Prostate gland (tissue), 2 donors: ENCODE measurements at places on chromosomes 3 and 15. TPM values are rescaled to one million over a fixed set of nuclear protein-coding genes. Genes with fewer than 3 reads are reported as not detected.

The LOXL1 gene
- total RNA-seq: 22.5 TPM

The NPAP1 gene
- 1.6 TPM for total RNA-seq

The HACL1 gene
- 27.9 TPM for total RNA-seq

The CCR2 gene
- total RNA-seq: 6.5 TPM

The UACA gene
- total RNA-seq: 35.2 TPM

The SETMAR gene
- total RNA-seq: 42.8 TPM

The MYL3 gene
- total RNA-seq: not detected

The STAB1 gene
- total RNA-seq: 21.8 TPM

DNA sequence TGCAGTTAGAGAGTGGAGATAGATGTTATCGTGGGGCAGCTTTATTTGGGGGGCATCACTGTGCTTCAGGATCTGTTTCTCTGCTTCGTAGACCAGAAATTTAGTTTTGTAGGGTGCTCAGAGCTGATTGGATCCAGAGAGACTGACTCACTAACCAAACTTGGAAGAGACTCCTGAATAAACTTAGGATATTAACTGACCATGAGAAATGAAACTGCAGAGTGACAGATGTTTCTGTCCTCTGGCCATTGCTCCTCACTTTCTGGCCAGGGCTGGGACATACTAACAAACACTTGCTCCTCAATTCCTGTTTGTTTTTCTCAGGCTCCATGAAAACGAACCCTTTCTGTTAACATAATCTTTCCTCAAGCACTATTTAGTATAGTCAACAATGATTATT is 4.3 kb downstream of the ZNF592 start:
- no peak for DNase-seq

GRCh38 chr3:20890111-20890519 is 704.1 kb upstream of the SGO1 start:
- no peak for DNase-seq

- DNase-seq: no peak
Observed at GRCh38 chr15:55118344-55118870, 78.3 kb downstream of the RSL24D1 start.

DNA sequence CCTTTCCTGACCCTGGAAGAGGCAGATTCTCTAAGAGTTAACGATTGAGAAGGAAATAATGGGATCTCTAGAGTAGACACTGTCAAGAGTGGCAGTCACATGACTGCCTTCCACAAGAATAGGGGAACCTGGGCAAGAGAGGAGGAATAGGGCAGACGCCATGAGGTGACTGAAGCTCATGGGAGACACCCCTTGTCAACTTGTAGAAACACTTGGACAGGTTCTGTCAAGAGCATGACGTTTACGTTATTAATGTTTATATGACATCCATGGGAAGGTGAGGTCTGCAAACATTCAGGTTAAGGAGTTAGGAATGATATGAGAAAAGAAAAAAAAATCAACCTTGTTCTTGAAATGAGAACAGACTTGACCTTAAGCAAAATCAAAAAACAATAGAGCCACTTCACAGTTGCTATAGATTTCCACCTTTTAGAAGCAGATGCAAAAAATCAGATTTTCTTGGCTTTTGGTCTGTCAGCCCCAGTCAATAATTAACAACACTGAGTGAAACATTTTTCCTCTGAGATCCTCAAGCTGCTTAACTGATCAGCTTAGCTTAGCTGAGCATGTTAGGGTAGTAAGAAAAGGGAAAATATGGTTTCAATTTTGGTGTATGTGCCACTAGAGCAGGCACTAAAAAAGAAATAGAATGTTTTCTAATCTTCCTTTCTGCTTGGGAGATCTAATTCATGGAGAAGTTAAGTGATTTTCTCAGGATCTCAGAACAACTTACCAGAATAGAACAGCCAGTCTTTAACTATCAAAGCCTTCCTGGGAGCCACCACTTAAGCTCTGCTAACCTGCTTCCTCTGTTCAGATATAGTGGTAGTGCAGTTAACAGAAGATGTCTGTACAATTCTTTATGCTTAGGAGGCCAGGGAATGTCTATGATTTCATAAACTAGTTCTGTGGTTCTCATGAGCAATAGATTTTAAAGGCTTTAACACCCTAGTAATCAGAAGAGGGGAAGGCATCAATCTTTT is 116.9 kb downstream of the B3GALNT1 start:
- no peak for DNase-seq

DNA sequence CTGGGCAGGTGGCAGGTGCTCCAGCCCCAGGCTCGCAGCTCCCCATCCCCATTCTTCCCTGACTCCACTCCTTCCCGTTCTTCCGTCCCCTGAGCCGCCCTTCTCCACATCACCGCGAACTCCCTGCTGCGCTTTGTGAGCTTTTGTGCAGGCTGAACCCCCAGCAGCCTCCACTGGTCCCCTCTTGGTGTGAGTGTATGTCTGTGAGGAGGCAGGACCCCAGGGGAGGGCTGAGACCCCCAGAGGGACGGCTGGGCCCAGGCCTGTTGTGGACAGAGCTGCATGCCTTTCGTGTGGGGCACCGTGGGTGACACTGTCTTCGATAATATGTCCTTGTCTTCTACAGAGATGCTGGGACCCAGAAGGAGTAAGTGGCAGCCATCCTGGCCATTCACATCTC is 7.3 kb upstream of the ITIH3 start:
- no peak for DNase-seq

DNA sequence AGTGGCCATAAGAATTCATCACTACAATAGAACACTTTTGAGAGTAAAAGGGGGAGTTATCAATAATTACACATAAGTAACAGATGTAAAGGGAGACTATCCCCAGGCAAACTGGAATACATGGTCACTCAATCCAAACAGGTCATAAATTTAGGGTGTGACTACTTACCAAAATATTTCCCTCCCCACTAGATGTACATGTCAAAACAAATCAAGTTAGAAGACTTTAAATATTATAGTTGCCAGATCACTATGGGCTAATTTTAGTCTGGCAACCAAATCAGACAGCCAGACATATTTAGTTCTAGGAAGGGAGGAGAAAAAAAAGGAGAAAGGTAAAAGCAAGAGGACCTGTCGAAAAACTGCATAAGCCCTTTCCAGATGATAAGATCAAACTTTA is 23.1 kb downstream of the SLC24A5 start:
- no peak for DNase-seq

GRCh38 chr3:172675441-172676193 is 35.2 kb downstream of the NCEH1 start:
- no peak for DNase-seq

- DNase-seq: no peak
Observed at GRCh38 chr3:108479224-108479623, 31.2 kb downstream of the MYH15 start.

GRCh38 chr3:170275832-170276231 is 53.6 kb downstream of the PRKCI start:
- no peak for DNase-seq

GRCh38 chr15:99546441-99547100 is 19.2 kb upstream of the MEF2A start:
- no peak for DNase-seq

DNA sequence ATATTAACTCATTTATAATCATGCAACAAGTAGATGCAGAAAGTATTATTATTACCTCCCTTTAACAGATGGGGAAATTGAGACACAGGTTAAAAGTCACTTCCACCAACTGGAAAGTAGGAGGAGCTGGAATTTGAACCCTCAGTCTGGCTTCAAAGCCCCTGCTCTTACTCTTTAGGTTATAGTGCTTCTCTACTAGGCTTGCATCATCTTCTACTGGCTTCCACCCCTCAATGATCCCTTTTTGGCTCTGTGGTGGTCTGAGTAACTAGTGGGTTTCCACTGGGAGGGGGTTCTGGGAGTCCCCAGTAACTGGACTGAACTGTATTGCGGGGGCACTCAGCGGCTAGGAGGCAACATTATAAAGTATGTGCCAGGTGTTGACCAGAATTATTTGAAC is 91.0 kb downstream of the CTNNB1 start:
- no peak for DNase-seq

DNA sequence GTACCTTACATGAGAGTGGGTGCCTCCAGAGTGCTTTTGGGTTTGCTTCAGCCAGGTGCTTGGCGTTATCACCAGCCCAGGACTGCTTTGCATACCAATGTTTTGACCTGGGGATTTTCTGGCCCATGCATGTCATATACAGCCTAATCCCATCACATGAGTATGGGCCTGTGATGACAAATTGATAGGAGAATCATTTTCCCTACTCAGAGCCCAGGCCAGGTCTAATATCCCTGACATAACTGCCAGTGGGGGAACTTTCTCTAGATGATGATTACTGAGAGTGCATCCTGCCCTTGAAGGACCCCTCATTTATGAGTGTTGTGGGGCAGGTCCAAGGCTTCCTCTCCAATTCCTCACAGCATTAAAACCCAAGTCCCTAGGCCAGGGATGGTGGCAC is 197.5 kb upstream of the LYSMD4 start:
- DNase-seq: no peak

DNA sequence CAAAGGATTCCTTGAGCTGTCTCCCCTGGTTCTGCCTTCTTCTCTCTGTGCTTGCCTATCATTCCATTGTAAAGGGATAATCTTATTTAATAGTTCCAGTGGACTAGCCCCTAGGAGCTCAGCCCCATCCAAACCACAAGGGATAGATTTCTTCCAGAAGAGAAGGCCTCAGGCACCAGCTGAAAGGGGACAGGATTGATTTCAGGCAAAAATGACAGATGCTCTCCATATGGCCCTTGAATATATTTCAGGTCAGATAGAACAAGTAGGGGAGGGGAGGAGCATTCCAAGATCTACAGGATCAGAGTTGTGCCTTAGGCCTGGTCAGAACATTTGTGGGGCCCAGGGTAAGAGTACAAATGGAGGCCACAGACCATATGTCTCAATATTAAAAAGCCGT is 85.3 kb downstream of the RPLP1 start:
- no peak for DNase-seq

GRCh38 chr3:146280864-146281263 is 30.0 kb upstream of the PLSCR4 start:
- DNase-seq: no peak

- no peak for DNase-seq
Observed at GRCh38 chr3:181230258-181230657, 240.7 kb upstream of the DNAJC19 start.

GRCh38 chr3:17823816-17824215 is 81.4 kb upstream of the TBC1D5 start:
- no peak for DNase-seq

DNA sequence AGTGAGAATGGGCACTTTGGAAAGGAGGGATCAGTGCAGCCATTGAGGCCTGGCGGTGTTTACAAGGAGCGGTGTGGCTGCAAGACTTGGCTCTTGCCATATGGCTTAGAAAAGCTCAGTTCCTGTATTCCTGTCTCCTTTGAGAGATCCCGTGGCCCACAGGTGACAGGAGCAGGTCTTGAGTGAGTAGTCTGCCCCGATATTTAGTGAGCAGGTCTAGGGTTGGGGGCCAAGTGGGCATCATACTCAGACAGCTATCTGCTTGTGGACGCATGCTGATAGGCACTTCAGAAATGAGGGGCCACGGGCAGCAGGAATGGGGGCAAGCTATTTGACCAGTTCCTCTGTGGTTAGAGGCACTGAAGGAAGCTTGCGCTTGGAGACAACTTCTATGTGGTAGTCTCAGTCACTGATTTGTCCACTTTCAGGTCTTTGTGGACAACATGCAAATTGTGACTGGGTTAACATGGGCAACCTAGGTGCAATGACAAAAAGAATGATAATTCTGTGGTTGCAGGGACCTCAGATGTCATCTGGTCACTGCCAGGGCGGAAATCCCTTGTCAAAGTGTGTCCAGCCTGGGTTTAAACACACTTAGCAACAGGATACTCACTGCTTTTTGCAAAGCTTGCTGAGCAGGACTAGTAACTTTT is 1.1 kb downstream of the TMED3 start:
- DNase-seq: no peak

DNA sequence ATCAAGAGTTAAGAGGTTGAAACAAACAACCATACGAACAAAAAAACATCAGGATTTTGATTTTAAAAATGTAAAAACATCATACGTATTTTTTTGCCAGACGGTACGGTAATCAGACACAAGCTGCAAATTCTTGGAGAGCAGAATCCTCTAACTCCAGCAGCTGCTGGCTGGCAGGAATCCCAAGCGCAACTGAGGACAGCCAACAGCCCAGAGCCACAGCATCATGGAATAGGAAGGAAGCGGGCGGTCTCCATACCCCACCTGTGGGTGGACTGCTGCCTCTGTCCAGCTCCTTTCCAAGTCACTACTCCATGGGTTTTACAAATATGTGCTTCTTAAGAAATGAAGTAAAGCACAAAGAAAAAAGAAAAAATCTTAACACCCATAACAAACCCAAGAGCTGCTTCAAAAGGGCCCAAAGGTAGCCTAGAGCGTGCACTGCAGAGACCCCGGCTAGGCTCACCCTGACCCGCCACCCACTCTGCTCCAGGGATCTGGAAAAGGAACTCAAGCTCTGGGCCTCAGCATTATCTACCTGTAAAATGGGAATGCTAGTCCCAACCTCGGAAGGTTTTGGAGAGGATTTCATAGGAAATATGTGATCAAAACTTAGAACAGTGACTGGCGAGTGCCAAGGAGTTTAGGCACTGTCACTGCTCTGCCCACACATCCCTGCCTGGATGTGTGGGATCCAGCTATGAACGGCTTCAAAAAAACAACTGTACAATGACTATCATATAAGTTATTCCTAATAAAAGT is 33.4 kb downstream of the ZXDC start:
- no peak for DNase-seq

- DNase-seq: no peak
Observed at GRCh38 chr15:85584872-85585271, 204.5 kb downstream of the AKAP13 start.

DNA sequence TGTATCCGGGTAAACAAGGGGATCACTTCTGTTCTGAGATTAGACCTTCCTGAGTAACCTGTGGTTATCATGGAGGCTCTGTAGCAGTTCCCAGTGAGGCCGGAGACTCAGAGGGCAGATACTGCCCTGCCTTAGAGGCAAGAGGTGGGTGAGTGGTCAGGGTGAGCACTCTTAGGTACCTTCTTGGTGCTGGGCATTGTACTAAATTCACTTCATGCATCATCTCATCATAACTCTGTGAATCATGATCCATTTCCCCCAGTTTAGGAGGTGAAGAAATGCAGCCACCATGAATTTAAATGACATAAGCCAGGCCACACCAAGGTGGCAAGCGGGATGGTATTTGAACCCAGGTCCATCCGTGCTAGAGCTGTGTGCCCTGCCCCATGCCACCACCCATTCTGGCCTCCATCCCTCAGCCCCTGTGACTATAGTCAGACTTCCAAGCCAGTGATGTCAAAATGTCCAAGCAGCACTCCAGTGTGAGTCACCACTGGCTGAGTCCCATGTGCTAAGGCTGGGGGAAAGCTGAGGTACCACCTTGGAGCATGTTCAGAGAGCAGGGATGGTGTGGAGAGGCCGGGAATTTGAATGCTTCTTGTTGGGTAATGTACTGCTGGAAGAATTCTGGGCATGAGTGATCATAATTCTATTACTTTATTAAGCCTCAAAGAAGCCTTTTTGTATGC is 88.8 kb downstream of the EPHB1 start:
- no peak for DNase-seq
